ENCODE measurements at places on chromosomes 7 and 10.

DNA sequence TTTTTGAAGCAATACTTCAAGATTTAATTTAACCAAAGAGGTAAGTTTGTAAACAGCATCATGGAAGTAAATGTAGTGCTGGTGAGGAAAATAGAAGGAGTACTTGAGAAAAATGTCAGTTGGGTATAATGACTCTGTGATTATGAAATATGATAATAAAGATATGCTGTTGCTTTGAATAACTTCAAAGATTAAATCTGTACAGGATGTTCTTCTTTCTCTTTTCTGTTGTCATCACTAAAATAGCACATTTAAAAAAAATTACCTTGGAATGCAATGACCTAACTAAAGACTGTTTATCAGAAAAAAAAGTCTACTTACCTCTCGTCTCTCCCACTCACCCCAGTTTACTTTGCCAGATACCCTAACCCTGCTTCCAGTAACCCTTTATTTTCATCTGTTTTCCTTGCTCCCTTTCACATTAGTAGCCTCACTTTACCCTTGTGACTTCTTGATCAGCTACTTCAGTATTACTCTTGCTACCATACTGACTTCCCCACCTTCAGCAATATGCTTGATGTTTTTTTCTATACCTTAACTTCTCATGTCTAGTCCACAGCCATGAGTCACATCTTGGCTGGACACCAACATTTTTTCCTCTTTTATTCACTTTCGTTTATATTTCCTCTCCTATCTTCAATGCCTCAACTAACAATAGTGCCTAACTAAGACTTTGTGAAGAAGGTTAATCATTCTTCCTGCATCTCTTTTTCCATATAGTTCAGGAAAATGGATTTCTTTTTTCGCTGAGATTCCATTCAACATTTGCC lies 29.7 kb upstream of the TAS2R16 start:
- DNase-seq = no peak

- DNase-seq = no peak
Observed at GRCh38 chr10:95426482-95426881, 134.7 kb downstream of the SORBS1 start.

- peak; percentile 88 for DNase-seq
Observed at GRCh38 chr7:151315038-151315655, 26.5 kb upstream of the NUB1 start.

GRCh38 chr7:130649004-130649790 lies 19.4 kb downstream of the COPG2 start:
- no peak for DNase-seq

DNA sequence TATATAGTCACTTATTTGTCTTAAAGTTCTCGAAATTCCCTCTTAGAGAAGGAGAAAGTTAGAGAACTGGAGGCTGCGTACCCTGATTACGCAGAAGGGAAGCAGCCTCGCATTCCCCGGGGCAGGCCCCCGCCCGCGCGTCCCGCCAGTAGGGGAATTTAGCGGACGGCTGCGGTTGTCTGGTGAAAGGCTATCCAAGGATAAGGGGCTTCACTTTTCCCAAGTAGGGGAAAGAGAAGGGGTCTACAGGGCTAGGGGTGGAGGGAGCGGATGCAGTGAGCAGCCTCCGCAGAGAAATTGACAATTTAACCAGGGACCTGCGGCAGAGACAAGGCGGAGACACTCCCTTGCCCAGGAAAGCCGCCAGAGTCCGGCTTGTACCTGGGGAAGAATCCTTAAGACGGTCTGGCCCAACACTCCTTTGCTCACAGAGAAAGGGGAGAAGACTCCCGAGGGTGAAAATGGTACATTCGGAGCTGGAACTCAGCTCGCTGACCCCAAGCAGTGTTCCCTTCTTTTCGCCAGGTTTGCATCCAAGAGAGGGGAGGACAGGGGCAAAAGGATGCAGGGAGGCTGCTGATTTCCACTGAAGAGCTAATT lies 994 bp upstream of the MAGI2 start:
- DNase-seq = no peak

Measured in ascending aorta (tissue), 2 donors.